Diencephalon (tissue), 1 donor: ENCODE measurements at places on chromosomes 5 and 9. TPM values are rescaled to one million over a fixed set of nuclear protein-coding genes. Genes with fewer than 3 reads are reported as not detected.

CETN3 gene
- total RNA-seq = 21.9 TPM

RNF183 gene
- not detected for total RNA-seq

ARID3C gene
- 0.69 TPM for total RNA-seq

SSBP2 gene
- total RNA-seq = 100 TPM

CA9 gene
- 1.2 TPM for total RNA-seq

TRIO gene
- 286 TPM for total RNA-seq

ELL2 gene
- 10.8 TPM for total RNA-seq

TRPM3 gene
- 36.4 TPM for total RNA-seq

LVRN gene
- 1.8 TPM for total RNA-seq

GABBR2 gene
- total RNA-seq = 128 TPM

SPOCK1 gene
- 53.3 TPM for total RNA-seq

IL7R gene
- 0.46 TPM for total RNA-seq

ZNF366 gene
- total RNA-seq = 2.1 TPM

IL17B gene
- total RNA-seq = not detected

IDNK gene
- total RNA-seq = 6.2 TPM

CYLC2 gene
- total RNA-seq = not detected

TRIM36 gene
- 102 TPM for total RNA-seq

CKMT2 gene
- 4.2 TPM for total RNA-seq

GARNL3 gene
- 87.4 TPM for total RNA-seq

LPAR1 gene
- total RNA-seq = 25.8 TPM

PCDHGB6 gene
- total RNA-seq = 17.8 TPM

MED7 gene
- 39.7 TPM for total RNA-seq
